Suppressor macrophage (primary cell): ENCODE measurements at places on chromosomes 7 and 10.

DNA sequence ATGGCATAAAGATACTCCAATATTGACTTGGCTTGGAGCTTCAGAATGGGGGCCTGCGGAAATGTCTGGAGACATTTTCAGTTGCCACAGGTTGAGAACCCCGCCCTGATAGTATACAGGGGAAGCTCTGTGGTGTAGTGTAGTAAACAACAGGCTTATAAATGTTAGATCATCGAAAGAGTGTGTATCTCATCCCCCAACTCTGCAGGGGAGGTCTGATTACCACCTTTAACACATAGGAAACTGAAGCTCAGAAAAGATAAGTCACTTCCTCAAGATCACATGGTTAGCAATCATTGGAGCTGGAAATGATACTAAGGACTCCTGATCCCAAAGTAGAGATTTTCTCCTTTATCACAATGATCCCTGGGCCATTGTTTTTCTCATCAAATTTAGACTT lies 144.5 kb upstream of the BMPER start:
- no peak for DNase-seq

- DNase-seq = no peak
Observed at GRCh38 chr10:123148414-123149161, 652 bp downstream of the HMX2 start.

- peak; percentile 26 for DNase-seq
Observed at GRCh38 chr7:116981939-116982338, 28.6 kb downstream of the ST7 start.

DNA sequence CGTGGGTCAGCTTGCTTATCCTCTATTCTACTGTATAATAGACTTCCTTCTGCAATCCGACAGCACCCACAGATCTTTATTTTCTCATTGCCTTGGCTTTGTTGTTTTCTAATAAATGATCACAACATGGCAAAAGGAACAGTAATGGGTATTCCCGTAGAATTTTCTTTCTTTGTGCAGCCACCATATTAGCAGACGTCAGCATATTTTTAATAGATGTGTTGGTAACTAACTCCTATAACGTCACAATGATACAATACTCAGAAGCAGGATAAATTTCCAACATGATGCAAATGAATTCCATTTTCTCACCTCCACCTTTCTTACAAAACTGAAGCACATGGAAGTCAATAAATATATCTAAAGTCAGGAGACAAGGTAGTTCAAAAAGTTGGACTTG lies 617.6 kb downstream of the MAGI2 start:
- no peak for DNase-seq

GRCh38 chr10:33799281-33799943 lies 464.9 kb upstream of the NRP1 start:
- DNase-seq = no peak

DNA sequence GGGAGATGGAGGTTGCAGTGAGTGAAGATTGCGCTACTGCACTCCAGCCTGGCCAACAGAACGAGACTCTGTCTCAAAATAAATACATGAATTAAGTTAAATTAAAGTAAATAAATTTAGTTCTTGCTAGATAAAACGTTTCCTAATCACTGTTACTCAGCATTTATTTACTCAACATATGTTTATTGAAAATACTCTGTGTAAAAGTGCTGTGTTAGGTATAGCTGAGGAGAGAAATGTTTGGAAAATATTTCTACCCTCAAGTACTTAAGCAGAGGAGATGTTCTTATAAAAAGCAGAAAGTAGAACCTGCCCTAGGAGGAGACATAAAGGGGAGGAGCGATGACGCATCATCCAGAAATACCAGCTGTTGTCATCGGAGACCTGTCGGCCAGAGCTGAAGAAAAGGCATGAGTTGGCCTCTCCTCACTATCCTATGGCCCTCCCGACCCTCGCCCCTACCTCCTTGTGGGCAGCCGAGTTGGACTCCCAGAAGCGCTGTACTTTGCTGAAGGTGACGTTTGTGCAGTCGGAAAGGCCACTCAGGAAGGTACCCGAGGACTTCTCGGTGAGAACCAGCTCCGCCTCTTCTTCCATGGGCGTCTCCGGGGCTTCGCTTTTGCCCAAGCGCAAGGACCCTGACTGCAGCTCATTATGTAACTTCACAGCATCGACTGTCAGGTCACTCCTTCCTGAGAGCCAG lies 1.1 kb downstream of the RRP12 start:
- peak; percentile 66 for DNase-seq

GRCh38 chr7:92781117-92781720 lies 55.2 kb downstream of the CDK6 start:
- no peak for DNase-seq

GRCh38 chr7:108014215-108014614 lies 11.3 kb upstream of the LAMB1 start:
- no peak for DNase-seq

DNA sequence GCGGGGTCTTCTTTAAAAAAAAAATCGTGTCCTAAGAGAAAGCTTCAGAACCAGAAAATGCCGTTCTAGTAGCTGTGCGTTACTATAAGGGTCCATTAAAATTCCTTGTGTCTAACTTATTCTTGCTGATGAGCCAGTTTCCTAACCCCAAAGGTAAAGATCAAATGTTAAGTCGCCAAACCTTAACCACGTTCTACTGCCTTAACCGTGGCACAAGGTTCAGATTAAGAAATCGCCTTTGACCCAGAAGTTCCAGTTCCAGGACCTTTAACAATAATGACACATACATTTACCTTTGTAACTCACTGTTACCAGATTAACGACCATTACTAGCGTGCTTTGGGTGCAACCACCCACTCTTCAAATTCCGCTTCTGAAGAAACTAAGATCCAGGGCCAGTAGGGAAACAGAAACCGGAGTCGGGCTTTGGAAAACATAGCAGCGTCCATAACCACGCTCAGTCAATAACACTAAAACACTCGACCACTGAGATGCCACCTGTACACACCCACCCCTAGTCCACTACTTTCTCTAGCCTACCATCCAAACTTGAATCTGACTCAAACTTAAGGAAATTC lies 620 bp downstream of the BET1 start:
- DNase-seq = peak; percentile 37

DNA sequence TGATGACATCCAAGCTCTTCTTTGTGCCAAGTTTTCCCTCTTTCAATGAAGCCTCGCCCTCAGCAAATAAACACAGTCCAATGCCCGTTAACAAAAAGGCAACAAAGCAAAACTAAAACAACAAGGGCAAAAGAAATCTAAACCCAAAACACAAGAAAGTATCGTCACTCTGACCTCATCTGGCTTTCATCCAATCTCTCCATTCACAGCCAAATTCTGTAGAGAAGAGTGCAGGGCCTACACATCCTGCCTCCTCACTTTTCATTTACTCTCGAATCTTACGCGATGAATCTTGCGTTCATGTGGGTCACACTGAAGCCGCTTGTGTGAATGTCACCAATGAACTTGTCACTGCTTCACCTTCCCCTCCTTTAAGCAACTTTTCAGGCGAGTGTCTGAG lies 15.9 kb upstream of the AKR1E2 start:
- DNase-seq = no peak

DNA sequence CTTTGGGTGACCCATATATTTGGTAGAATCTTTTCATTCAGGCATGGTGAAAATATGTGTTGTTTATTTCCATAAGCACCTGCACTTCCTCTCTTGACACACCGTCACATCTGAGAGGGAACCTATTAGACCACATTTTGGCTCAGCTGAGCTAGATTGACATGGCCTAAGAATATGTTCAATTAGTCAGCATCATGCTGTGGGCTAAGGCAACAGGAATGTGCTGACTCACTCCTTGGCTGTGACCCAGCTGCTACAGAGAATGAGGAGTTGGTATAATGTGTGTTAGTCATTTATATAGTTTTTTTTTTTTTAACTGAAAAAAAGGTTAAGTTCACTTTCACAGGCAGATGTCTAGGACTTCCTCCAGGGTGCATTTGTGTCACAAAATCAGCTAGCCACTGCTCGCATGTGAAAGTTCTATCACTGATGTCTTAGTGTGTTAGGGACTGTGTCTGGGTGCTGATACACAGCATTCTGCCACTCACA lies 180.6 kb downstream of the SEMA3E start:
- peak; percentile 75 for DNase-seq

DNA sequence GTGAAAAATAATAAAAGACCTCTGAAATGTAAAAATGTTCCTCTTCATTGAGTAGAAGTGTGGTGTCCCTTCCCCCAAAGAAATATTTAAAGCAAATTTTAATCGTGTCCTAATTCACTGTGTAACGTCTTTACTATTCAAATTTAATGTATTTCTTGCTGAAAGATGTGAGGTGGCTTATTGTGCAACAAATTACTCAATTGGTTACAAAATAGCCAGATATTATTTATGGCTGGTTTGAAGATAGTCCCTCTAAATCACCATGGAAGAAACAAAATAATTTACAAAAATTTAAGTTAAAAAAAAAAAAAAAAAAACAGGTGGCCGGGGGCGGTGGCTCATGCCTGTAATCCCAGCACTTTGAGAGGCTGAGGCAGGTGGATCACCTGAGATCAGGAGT lies 43.7 kb downstream of the DNAJC12 start:
- no peak for DNase-seq
